ENCODE measurements at places on chromosomes 4 and X.

GRCh38 chr4:25908491-25908901, 5.5 kb upstream of the SMIM20 start:
- DNase-seq = no peak

- no peak for DNase-seq
These were observed 28.8 kb upstream of the RHOH start for GRCh38 chr4:40168070-40168469.

- DNase-seq = no peak
These were observed 94.1 kb upstream of the MID1 start for GRCh38 chrX:10714531-10714930.

GRCh38 chrX:57595381-57595811, 3.6 kb downstream of the ZXDB start:
- peak; percentile 52 for DNase-seq
